ENCODE measurements at places on chromosomes 1 and 21.

DNA sequence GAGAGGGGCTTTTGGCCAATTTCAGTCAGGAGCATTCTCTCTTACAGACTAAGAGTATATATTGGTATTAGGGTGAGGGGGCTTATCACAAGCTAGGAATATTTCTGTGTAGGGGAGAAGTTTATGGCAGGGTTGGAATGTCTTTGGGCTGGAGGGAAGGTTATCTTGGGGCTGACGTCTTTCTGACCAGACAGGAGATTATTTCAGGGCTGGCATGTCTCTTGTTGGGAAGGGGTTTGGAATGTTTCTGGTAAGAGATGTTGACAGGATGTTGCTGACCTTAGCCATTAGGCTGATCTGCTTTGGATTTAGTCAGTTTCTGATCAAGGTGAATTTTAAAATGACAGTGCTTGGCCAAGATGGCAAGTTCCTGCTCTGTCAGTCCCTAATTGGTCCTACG, 17.8 kb upstream of the HSD3B1 start:
- DNase-seq: no peak

- no peak for DNase-seq
Observed at GRCh38 chr1:39384305-39384704, 107.1 kb upstream of the BMP8A start.

DNA sequence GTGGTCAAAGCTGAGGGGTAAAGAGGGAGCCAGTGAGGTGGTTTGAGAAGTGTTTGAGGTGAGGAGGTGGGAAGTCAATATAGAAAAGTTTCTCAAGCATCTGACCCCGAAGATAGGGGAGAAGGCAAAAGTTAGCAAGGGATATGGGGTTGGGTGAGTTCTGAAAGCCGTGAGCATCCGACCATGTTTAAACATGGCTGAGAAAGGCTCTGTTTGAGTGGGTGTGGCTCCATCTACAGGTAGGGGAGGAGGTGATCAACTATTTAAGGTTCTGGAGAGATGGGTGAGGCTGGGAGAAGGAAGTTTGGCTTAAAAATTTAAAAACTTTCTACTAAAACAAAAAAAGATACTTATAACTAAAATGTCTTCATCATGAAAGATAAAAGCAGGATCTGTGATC, 273.8 kb downstream of the KCNJ6 start:
- no peak for DNase-seq

DNA sequence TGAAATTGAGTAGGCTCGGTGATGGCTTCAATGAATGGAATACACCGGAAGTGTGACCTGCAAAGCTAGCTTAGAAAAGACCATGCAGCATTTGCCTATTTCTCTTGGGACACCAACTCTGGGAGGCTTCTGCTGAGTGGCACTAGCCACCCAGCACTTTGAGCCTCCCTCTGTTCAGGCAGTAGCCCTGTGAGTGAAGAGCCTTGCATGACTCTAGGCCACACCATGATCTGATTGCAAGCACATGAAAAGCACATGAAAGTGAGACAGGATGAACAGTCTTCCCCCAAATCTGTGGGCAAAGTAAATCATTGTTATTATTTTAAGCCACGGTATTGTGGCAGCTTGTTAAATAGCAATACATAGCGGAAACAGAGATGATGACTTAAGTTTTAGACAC, 2.8 kb downstream of the CD48 start:
- DNase-seq: no peak

DNA sequence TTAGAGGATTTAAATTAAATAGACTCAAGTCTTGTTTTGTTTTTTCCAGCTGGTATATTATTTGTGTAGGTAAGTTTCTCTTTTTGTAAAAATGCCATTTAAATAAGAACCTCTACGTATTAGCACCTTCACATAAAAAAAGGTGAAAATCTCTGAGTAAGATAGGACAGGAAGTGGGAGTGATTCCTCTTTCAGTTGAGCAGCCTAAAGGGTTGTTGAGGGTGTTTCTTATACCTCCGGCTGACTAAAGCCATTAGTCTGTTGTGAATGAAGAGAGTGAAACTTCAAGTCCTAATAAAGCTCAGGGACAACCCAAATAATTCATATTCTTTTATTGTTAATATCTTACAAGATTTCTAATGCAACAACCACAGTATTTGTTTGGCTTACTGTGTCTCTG, 188.7 kb downstream of the CHRM3 start:
- no peak for DNase-seq

DNA sequence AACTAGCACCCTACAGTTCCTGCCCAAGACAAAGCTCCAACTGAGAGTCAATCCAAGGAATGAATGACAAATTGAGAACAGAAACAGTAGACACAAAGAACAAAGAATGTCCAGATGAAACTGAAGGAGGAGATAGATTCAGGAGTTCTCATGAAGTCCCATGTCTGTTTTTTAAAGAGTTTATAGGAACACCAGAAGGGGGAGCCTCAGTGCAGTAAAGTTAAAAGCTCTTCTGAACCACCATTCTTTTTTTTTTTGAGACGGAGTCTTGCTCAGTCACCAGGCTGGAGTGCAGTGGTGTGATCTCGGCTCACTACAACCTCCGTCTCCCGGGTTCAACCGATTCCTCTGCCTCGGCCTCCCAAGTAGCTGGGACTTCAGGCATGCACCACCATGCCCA, 323.6 kb downstream of the MRPL39 start:
- no peak for DNase-seq

DNA sequence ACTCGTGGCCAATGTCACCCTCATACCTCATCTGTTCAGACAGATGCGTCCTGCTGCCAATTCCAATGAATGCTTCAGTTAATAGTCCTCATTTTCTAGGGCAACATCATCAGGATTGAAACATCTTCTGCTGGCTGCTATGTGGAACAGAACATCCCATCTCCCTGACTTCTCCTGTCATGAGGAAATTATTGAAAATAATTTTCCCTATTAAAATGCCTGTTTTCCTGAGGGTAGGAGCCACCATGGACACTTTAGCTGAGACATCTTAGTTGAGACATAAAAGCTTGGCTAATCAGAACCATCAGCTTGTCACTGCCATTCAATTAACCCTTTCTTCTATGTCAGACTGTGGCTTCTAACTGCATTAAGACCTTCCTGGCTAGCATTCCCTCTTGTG, 396.1 kb downstream of the HHAT start:
- no peak for DNase-seq

GRCh38 chr1:64065571-64065970, 137.9 kb upstream of the UBE2U start:
- no peak for DNase-seq

DNA sequence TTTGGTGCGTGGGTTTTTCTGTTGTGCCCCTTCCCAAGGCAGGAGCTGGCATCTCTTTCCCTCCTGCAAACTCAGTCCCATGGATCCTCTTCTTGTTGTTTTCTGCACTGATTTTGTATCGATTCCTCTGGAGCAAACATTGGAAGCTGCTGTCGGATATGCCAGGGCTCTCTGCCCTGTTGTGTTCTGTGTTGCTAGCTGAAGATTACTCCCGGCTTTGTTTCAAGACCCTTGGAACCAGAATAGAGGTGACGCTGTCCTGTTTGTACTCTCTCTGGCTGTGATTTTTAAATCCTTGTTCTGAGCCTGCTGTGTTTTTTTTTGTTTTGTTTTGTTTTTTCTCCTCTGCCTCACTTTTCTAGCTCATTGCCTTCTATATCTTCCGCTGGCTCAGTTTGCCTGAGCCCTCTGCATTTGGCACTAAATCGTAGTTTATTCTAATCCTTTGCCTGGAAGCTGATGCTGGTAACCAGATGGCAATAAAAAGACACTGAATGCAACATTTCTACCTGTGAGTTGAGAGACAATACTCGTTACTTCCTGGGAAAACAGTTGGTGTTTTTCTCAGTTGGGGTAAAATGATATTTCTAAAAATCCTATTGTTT, 67.0 kb downstream of the BACH1 start:
- DNase-seq: no peak

- no peak for DNase-seq
Observed at GRCh38 chr1:59110271-59110670, 186.6 kb upstream of the FGGY start.

- DNase-seq: no peak
Observed at GRCh38 chr1:8274352-8274751, 43.6 kb upstream of the SLC45A1 start.

- DNase-seq: no peak
Observed at GRCh38 chr1:5244631-5245285, 590.3 kb downstream of the AJAP1 start.

- no peak for DNase-seq
Observed at GRCh38 chr21:41776778-41777177, 9.9 kb upstream of the RIPK4 start.

DNA sequence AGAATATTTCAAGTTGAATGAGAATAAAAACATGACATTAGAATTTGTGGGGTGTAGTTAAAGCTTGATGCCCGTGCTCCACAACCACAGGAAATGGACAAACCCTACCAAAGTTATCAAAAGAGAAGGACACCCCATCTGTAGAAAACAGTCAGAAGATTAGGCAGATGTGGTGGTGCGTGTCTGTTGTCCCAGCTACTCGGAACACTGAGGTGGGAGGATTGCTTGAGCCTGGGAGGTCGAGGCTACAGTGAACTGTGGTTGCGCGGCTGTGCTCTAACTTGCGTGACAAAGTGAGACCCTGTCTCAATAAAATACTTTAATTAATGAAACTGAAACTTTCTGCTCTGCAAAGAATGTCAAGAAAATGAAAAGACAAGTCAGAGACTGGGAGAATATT, 1.5 kb upstream of the SPATC1L start:
- DNase-seq: no peak

GRCh38 chr1:104702731-104703130, 953.0 kb downstream of the AMY1C start:
- DNase-seq: no peak

Data from retinal pigment epithelial cell (primary cell).